ENCODE measurements at places on chromosomes 4 and X.

- no peak for ATAC-seq
Observed at GRCh38 chrX:25131055-25131454, 115.3 kb upstream of the ARX start.

GRCh38 chr4:30586850-30587249 is 133.3 kb upstream of the PCDH7 start:
- ATAC-seq = no peak

GRCh38 chr4:164770010-164770724 is 16.2 kb downstream of the SMIM31 start:
- ATAC-seq = no peak

DNA sequence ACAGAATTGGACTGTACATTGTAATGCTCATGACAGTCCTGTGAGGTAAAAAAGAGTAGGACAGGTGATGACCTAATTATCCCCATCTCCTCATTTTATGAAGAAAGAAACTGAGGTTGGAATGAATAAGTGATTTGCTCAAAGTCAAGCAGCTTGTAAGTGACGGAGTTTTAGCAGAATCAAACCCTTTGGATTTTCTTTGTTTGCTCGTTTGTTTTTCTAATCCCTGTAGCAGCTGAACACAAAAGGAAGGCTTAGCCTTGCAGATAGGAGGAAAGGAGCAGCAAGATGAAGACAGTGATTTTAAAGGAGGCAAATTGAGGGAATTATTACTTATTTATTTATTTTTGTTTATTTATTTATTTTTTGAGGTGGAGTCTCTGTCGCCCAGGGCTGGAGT is 528.4 kb upstream of the AMOT start:
- ATAC-seq = no peak

GRCh38 chr4:145486603-145487002 is 5.0 kb downstream of the SMAD1 start:
- no peak for ATAC-seq

DNA sequence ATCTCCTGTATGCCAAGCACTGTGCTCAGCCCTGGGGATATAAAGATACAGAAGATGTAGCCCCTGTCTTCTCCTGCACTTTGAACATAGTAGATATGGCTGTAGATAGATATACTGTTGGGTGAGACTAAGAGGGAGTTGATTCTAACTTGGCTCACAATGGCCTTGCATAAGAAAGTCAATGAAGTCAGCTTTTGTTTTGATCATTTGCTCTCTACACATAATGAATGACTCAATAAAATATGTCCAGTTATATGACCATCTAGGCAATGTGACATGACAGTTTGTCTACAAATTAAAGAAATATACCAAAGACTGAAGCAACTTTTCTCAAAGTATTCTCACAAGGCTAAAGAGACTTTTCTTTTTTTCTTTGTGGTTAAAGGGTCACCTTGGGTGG is 147.6 kb upstream of the DIPK2B start:
- no peak for ATAC-seq

DNA sequence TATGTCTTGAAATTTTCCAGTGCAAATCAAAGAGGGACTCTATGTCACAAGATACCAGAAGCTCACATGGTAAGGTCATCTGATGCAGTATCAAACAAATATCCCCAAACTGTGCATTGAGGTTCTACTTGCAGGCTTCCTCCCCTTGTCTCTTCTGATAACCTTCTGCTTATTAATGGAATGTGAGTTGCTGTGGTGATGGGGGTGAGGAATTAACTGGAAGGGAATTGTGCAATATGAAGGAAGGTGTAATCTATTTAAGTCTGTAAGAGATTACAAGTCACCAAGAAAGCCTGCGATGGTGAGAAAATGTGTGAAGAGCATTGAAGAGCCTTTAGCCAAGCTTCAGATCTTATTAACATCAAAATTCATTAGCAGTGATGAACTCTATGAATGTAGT is 15.4 kb upstream of the MAGED1 start:
- no peak for ATAC-seq

DNA sequence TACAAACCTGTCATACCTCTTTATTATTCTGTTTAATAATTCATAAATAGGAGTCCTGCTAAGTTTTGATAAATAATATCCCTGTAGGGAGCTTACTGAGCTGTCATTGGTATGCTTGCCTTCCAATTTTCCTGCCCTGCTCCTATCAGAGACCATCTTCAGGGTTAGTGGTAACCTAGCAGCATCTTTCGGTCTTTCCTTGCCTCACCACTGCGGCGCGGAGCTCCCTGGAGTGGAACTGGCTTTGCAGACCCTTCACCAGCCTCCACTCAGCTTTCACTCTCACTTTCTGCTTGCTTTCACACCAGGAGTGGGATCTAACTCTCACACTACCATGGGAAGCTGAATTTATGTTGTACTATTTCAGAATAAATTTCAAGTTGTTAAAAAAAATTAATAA is 481.7 kb upstream of the ATOH1 start:
- ATAC-seq = no peak

DNA sequence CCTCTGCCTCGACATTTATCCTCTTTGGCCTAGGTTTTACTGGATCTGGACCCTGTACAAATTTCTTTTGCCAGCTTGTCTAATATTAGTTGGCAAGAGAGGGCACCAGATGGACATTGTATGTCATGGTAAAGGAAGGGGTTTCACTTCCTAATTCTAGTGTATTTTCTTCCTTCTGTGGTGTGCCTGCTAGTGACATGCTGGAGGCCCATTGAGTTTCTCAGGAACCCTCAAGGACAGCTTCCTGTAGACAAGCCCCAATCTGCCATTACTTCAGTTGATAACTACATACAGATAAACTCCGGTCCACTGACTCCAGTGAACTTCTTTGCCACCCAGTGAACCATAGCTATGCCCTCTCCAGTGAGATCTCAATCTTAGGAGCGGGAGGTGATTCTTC is 116.9 kb downstream of the STPG2 start:
- ATAC-seq = no peak

- ATAC-seq = no peak
Observed at GRCh38 chr4:109294468-109295020, 7.9 kb downstream of the COL25A1 start.

GRCh38 chr4:152578670-152579069 is 42.8 kb upstream of the FBXW7 start:
- ATAC-seq = no peak

DNA sequence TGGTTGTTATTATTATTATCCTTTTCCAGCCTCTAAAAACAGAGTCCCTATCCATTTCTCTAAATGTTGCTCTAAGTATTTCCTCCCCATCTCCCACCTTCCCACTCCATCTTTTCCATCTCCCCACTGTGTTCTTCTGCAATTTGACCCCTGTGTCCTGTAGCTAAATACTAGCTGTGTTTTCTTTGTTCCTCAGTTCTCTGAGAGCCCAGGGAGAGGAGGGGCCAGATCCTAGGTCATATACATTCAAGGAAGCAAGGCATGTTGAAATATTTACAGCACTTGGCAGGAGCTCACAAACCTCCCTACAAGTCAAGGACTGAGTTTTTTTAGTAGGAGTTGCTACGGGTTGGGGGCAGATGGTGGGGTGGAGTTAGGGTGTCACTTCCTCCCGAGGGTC is 10.5 kb downstream of the SLC16A2 start:
- no peak for ATAC-seq

- ATAC-seq = no peak
Observed at GRCh38 chr4:157996061-157997028, 176.5 kb downstream of the GASK1B start.

GRCh38 chr4:107740381-107740780 is 20.3 kb upstream of the PAPSS1 start:
- ATAC-seq = no peak

DNA sequence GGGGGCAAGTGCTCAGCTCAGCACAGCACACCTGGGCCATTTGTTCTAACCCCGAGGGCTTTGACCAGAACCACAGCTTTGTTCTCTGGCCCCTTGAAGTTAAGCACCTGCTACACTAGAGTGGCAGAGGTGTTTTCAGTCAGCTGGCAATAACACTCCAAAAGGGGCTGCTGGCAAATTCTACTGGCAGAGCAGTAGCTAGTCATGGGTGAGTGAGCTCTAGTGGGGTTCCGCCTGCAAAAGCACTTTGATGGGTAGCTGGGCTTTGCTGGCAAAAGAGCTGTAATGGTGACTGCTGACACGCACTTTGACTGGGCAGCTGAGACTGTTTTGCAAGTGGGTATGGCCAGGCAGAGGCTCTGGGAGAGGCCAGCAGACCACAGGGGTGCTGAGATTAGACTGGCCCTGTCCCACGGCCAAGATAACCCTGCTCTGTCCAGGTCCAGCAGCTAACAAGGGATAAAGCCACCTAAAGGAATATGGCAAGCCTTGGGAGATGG is 65.2 kb upstream of the TENT5D start:
- no peak for ATAC-seq

- no peak for ATAC-seq
Observed at GRCh38 chrX:69149466-69150280, 15.6 kb downstream of the PJA1 start.

DNA sequence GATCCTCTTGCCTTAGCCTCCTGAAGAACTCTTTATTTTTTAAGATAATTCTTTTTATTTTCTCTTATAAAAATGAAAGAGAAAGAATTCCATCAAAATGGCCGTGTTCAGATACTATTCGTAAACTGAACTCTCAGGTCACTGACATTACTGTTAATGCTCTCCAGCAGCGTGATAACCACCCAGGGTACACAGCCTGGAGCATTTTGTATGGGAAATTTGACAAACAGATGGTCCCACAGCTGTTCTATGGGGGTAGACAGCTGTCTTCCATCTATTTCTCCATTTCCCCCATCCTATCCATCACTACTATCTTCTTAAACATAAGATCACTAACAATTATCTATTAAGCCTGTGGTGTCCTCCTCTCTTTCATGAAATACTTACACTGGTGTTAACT is 47.8 kb downstream of the SYNPO2 start:
- ATAC-seq = no peak

DNA sequence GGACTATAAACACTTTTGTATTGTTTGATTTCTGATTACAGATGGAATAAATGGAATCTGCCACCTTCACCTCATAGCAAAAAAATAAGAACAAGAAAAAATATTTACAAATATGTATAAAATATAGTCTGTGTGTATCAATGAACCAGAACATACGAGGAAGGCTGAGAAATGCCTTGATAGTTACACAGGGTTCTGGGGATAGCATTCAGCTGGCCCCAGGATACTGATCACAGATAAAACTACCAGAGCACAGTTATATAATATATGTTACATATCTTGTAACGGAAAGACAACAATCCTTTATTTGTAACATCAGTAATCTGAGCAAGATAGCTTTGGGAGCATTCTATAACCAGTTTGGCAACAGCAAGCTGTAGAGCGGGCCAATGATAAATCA is 1075.1 kb upstream of the GRID2 start:
- no peak for ATAC-seq

- no peak for ATAC-seq
Observed at GRCh38 chrX:86103061-86103460, 45.2 kb upstream of the DACH2 start.

DNA sequence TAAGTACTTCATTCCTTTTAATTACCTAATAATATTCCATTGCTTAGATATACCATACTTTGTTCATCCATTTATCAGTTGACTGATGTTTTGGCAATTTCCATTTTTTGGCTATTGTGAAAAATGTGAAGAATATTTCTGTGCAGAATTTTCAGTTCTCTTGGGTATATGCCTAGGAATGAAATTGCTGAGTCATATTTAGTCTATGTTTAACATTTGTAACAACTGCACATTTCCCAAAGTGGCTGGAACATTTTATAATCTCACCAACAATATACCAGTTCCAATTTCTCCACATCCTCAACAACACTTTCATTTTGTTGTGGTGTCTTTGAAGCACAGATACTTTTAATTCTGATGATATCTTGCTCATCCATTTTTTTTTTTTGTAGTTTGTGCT is 215.5 kb downstream of the PDGFC start:
- ATAC-seq = no peak

- ATAC-seq = no peak
Observed at GRCh38 chr4:177267911-177268310, 41.8 kb upstream of the NEIL3 start.

DNA sequence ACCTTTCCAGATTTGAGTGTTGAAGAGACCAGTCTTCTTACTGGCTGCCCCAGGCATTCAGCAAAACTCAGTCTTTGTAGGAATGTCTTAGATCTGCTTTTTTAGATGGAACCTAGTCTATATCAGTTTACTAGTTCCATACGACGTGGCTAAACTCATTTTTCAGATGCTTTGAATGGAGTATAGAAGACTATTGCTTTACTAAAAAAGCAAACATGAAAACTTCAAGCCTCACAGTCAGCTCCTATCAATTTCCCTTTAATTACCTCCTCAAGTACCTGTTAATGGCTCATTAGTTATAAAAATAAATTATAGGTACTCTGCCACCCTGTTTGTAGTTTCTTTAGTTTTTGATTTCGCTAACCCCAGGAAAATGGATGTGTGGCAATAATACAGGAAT is 63.0 kb upstream of the STOX2 start:
- no peak for ATAC-seq

- ATAC-seq = no peak
Observed at GRCh38 chr4:147963839-147964238, 232.0 kb downstream of the ARHGAP10 start.

DNA sequence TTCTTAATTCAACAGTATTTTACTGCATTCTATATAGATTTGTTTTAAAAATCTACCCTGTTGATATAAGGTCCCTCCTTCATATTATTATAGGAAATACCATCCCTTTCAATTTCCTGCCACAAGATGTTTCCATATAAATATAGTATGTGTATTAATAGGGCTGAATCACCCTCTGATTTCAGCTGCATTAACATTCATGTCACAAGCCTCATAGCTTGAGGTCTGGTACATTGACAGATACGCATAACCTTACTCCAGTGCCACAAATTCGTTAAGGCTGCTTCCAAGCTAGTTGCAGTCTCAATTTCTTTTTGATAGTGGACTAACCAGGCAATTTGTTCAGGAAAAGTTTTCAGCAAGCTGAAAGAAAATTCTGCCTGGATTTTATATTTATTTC is 128.4 kb downstream of the KLHL34 start:
- ATAC-seq = no peak

GRCh38 chr4:132651196-132651595 is 497.9 kb upstream of the PCDH10 start:
- ATAC-seq = no peak

DNA sequence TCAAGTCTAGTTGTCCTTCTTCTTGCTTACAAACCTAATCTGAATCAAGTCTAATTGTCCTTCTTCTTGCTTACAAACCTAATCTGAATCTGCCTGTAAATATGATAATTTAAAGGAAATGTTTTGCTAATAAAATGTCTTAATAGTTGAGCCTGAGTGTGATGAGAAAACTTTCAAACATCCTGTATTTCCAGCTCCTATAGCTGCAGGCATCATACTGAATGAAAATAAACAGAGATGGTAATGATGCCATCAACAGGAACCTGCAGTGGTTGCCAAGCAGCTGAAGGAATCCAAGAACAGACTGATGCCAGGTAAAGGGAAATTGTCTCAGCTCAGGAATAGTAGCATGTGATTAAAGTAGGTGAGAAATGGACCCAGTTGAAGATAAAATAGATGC is 156.1 kb upstream of the IRS4 start:
- no peak for ATAC-seq

- no peak for ATAC-seq
Observed at GRCh38 chrX:39445336-39445735, 644.1 kb downstream of the MID1IP1 start.

GRCh38 chr4:21507439-21507838 is 441.1 kb downstream of the KCNIP4 start:
- ATAC-seq = no peak

Measured in activated CD4-positive, CD25-positive, alpha-beta regulatory T cell treated with anti-CD3 and anti-CD28 coated beads, Interleukin-2, amount 50 U/mL, for 24 hours (primary cell).